Muscle of arm (tissue), 14 donors: ENCODE measurements at places on chromosomes 12 and 14.

DNA sequence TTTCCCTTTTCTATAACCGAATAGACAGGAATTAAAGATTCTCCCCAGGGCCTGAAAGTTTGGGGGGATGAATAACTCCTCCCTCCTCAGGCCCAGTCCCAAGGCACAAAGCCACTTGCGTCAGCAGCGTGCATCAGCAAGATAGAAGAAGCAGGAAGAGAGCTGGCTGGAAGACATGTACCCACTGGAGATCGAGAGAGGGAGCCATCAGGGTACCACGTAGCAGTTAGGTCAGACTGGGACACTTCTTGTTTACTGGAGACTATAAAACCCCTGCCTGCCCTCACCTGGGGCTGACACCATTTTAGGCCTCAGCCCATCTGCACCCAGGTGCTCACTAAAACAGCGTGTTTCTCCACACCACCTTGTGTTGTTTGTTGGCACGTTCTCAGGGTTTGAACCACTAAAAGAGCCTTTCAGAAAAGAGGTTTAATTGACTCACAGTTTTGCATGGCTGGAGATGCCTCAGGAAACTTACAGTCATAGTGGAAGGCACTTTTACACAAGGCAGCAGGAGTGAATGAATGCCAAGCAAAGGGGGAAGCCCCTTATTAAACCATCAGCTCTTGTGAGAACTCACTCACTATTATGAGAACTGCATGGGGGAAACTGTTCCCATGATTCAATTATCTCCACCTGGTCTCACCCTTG, 93.2 kb downstream of the TMTC3 start:
- no peak for DNase-seq

- DNase-seq, result no peak
Observed at GRCh38 chr12:128056136-128056801, 210.7 kb upstream of the TMEM132C start.

DNA sequence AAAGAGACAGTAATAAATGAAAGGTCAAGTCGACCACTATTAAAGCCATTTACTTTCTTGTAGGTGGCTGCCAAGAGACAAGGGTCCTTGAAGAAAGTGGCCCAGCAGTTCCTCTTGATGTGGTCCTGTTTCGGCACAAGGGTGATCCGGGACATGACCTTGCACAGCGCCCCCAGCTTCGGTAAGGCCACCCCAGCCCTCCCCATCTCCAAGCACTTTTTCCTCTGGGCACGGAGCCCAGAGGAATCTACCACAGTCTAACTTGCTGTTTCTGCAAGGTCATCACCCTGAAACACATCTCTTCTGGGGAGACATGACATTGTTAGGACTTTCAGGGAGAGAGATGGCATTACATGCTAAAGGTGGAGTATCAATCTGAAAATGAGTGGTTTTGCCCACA, 53.8 kb upstream of the RIC8B start:
- DNase-seq, result no peak

DNA sequence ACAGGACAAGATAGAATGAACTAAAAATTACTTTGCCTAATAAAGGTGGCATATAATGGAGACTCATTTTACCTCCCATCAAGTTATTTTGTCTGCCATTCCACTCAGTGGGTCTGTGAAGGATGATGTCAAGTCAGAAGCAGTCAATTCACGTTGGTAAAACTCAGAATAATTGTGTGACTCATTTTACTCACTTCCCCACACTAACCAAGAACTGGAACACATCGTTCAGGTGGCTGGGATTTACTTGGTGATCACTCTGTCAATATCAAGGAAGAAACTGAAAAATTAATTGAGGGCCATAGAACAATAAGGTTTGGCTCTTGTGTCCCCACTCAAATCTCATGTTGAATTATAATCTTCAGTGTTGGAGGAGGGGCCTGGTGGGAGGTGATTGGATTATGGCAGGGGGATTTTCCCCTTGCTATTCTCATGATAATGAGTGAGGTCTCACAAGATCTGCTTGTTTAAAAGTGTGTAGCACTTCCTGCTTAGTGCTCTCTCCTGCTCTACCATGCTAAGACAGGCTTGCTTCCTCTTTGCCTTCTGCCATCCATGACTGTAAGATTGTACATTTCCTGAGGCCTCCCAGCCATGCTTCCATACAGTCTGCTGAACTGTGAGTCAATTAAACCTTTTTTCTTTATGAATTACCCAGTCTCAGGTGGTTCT, 35.7 kb upstream of the GTF2A1 start:
- DNase-seq, result no peak

DNA sequence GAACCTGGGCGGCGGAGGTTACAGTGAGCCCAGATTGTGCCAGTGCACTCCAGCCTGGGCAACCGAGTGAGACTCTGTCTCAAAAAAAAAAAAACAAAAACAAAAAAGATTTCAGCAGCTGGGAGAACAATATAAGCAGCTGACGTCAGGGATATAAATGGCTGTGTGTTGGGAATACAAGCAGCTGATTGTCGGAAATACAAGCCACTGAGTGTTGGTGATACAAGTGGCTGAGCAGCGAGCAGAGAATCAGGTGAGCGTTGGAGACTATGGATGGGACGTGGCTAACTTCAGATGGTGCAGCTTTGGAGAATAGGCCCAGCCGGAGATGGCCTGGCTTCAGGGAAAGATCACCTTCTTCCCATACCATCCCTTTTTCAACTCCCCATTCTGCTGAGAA, 32.0 kb downstream of the PSEN1 start:
- no peak for DNase-seq
